Jurkat, Clone E6-1 (cell line): ENCODE measurements at places on chromosomes 1 and 21.

GRCh38 chr1:217188280-217189237 is 442.3 kb downstream of the GPATCH2 start:
- DNase-seq, result no peak

- no peak for DNase-seq
Observed at GRCh38 chr21:35348686-35349085, 299.6 kb upstream of the RUNX1 start.

DNA sequence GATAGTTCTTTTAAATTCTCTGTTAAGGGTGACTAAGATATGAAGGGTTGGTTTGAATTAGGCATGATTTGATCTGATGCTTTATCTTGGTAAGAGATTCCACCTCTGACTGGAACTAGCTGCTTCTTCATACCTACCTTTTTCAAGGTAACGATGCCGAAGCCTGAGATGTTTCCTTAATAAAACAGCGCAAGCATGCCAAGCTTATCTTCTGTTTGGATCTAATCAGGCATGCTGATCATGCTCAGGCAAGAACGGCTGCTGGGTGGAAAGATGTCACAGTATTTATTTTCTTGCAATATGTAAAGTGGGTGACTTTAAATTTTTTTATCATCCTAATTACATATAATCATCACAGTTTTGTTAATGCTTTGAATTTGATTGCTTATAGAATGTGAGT is 148.7 kb downstream of the ADGRL2 start:
- no peak for DNase-seq

DNA sequence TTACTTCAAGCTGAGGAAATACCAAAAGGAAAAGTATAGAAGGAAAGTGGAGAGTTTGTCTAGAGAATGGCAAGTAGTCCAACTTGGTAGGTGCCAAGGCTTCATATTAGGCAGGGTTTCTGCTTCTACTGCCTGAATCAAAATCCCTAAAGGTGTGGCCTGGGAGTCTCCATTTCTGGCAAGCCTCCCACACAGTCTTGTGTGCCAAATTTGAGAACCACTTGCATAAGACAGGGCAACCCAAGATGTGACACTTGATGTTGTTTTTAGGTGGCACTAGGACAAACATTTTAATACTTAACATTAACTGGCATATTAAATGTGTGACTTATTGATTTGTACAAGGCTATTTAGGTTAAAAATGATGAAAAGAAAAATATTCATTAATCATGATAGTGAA is 60.1 kb downstream of the ATG4C start:
- DNase-seq, result no peak

DNA sequence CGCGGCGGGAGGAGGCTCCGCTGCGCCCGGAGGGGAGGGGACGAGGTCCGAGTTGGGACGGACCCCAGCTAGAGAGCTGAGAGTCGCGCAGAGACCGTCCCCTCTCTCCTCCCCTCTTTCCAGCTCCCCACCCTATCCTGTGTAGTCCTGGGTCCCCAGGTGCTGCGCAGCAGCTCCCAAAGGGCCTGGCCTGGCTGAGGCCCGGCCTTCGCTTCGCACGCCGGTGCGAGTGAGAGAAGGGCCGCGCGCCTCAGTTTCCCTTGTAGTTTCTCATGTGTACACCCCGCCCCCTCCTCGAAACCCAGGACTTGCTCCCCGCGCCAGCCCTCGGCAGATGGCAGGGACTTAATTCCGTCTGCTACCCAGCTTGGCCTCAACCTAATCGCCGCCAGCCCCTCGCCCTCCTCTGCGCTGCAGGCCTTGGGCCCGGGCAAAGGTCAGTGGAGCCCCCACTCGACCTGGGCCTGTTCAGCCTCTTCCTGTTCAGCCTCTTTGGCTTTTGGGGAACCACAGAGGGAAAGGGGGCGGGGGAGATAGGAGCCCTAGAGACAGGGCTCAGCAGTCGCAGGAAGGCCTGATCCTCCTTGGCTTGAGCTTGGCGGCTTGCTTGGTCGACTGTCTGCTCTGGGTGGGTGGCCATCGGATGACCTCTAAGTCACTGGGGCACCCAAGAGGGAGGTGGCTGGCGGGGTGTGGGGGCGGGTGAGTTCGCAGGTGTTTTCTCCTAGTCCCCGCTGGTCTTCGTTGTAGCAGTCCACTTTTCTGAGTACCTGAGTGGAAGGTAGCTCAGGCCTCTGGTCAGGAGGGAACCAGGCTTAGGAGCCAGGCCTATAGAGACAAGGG is 1.0 kb downstream of the ZNF687 start:
- no peak for DNase-seq

- no peak for DNase-seq
Observed at GRCh38 chr1:27103498-27103897, 51.4 kb downstream of the SLC9A1 start.

GRCh38 chr1:228448372-228448771 is 31.7 kb upstream of the TRIM17 start:
- DNase-seq, result no peak

DNA sequence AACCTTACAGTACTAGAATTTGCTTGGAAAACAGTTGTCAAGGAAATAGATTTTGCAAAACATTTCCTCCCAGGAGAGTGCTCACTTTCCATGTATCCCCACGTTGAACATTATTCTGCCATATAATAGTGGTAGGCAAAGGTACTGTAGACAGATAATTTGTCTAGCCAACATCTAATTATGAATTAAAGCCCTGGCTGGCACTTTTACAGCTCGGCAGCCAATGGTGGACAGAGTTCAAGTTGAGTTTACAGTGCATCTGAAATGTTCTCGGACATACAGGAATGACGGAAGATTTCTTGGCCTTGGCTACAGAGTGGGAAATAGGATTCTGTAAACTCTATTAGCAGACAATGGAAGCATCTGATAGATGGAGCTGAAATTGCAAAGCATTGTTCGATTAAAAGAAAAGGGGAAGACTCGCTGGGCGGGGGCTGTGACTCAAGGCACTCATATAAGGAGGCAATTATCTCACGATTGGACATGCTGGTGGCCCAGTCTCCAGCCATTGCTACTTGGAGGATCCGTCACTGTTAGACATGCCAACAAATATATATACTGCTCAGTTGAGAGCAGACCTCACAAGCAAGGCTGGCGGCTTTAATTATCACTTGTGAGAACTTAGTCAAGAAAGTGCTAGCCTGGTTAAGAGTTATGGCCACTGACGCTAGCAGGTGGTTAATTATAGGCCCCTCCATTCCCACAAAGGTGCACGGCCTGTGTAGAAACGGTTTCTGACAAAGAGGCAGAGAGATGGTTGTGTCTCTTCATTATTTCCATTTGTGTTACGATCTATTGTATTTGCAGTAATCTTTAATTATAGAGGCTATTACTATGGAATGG is 48.0 kb downstream of the MAN1C1 start:
- DNase-seq, result no peak

DNA sequence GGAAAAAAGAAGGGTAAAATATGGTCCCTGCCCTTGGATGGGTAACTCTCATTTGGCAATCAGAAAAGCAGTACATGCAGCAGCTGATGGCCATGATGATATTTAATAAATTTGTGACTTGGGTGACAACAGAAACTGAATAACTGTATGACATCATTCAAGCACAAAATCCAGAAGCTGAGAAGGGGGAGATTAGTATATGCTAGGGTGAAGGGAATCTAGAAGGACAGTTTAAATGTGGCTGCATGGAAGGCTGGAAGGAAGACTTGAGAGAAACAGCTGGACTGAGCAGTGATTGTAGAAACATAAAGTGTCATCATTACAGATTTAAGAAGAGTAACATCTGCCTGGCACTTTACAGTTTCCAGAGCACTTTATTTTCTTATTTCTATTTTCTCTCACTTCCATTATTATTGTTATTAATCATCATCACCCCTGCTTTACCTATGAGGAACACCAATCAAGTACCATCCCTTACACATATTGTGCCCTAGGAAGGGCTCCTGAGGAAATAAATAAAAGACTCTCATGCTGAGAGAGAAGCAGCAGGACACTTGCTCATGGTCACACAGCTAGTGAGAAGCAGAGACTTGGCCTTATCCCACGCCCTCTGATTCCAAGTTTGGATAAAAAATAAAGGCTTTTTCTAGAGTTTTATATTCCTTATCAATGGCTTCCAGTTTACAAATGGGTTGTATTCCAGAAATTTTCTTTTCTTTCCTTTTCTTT is 207.2 kb downstream of the PBX1 start:
- DNase-seq, result no peak

DNA sequence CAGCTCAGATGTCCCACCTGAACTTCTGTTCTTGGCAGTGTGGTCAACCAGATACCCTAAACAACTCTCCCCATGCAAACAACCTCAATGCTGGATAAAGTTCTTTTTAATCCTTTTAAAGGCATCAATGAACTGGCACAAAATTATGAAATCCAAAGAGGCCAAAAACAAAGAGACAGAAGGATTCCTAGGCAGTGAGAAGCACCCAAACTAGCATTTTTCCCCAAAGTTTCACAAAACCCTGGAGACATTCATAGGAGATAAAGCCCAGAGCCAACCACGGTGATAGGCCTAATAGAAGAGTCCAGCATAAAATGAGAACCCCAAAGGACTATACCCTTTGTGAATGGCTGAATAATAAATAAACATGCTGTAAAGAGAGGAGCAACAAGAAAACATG is 50.7 kb downstream of the MATN1 start:
- no peak for DNase-seq

DNA sequence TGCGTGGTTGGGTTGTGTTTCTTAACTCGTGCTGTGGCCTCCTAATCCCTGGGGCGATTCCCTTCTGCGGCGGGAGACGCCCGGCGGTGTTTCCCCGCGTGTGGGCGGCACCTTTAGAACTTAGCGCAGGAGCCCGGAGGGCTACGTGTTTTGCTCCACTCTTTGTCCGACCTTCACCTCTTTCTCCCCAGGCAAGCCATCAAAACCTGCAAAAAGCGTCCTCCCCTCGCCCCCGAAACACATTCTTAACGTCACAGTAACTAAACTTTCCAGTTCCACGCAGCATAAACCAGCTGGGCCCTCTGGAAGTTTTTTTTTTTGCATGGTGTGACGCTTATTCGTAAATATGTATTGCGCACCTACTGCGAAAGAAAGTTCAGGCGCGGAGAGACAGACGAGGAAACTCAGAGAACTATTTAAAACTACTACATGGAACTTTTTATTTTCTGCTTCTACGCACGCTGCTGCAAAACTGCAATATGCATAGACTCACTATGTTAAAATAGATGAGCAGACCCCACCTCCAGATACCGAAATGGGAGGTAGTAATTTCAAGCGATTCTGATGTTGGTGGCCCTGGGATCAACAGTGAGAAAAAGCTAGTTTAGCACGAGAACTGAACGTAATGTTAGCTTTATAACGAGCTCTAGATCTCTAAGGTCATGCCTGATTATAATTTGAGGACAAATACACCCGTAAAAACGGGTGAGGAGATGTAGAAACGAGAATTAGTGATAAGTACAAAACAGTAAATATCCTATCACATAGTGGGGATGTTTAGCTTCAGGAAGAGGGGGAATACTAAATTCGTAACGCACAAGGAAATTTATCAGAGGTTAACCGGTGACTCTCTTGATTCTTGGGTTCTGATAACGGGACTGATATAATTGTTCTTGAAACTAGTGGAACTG is 920 bp downstream of the MTR start:
- DNase-seq, result peak; percentile 6

DNA sequence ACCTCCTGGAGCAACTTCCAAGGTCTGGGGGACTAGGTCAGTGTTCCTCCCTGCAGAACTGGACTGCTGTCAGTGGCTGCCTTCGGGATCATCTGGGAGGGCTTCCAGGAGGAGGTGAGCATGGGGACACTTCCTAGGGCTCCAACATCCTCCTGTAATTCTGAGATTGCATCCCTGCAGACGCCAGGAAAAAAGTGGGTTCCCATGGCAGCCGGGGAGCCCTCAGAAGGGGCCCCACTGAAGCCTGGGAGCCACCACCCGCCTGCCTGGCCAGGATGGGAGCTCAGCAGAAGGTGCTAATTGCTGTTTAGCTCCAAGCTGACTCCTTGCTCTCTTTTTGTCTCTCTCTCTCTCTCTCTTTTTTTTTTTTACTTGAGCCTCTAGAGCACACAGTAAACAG is 16.1 kb upstream of the ARF1 start:
- no peak for DNase-seq

DNA sequence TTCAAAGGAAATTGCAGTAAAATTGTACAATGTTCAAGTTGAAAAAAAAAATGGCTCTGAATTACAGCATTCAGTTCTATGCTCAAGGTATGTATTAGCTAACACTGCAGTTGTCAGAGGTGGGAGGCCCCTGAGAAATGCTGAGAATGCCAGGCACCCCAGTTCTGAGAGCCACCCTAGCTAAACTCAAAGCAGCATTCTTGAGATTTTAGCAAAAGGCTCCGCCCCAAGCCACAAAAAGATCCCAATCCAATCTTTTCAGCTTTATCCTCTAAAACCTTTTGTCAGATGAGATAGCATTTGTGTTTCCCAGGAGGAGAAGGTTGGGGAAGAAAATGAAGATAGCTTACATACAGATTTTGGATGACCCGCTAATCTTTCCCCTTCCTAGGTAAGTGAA is 68.8 kb downstream of the SMYD2 start:
- DNase-seq, result no peak

DNA sequence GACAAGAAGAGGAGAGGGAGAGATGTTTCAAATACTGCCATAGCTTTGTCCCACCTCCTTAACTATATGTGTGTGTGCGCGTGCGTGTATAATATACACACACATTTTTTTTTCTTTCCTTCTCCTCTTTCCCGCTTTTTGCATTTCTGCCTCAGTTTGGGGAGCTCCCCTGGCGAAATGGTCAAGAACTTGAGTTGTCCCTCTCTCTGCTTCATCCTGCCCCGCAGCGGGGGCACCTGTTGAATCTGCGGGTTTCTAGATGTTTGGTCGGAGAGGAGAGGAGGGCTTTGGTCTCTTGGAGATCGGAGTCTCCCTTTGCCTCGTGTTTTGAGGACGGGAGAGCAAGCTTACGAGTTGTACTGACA is 504 bp downstream of the SCCPDH start:
- DNase-seq, result peak; percentile 51

DNA sequence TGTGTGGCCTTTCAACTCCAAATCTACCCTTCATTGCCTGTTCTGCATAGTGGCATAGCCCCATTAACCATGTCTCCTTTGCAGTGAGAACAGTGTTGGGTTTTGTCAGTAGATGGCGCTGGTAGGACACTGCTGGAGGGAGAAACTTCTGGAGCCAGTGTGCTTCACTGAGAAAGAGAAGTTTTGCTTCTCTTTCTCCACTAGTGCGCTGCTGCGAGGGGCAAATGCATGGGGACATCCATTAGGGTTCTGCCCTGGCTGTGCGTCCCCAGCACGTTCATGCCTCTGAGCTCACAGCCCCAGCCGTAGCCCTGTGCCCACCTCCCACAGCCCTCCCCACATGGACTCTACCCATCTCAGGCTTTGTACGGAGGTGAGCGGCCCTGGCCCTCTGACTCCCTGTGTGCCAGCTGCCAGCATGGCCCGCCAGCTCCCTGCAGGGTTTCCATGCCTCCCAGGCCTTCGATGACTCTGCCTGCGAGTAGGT is 53.1 kb downstream of the RIMS3 start:
- peak; percentile 73 for DNase-seq

- DNase-seq, result no peak
Observed at GRCh38 chr1:110617116-110617515, 11.0 kb upstream of the KCNA2 start.
